ENCODE measurements at places on chromosomes 1 and 21.

GRCh38 chr1:117633423-117633822, 27.6 kb downstream of the TENT5C start:
- no peak for DNase-seq

DNA sequence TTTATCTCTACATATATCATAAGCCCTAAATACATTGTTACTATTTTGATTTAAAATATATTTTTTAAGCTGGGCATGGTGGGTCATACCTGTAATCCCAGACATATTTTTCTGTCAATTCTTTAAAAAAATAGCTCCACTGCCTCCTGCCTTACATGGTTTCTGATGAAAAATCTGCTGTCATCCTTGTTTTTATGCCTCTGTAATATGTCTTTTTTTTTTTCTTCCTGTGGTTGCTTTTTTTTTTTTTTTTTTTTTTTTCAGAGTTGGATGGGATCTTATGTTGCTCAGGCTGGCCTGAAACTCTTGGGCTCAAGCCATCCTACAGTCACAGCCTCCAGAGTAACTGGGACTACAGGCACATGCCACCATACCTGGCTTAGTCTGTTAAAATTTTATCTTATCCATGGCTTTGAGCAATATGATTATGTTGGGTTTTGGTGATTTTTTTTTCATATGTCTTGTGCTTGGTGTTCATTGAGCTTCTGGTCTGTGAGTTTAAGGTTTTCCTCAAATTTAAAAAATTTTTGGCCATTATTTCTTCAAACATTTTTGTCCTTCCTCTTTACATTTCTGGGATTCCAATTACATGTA, 12.4 kb upstream of the EDARADD start:
- no peak for DNase-seq

- DNase-seq, result no peak
Measured at GRCh38 chr21:45892916-45893739, 88.4 kb upstream of the COL6A1 start.

DNA sequence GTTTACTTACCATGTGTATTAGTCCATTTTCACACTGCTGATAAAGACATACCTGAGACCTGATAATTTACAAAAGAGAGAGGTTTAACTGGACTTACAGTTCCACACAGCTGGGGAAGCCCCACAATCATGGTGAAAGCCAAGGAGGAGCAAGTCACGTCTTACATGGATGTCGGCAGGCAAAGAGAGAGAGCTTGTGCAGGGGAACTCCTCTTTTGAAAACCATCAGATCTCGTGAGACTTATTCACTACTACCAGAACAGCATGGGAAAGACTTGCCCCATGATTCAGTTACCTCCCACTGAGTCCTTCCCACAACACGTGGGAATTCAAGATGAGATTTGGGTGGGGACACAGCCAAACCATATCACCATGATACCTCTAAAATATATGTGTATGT, 39.3 kb upstream of the ERRFI1 start:
- no peak for DNase-seq

DNA sequence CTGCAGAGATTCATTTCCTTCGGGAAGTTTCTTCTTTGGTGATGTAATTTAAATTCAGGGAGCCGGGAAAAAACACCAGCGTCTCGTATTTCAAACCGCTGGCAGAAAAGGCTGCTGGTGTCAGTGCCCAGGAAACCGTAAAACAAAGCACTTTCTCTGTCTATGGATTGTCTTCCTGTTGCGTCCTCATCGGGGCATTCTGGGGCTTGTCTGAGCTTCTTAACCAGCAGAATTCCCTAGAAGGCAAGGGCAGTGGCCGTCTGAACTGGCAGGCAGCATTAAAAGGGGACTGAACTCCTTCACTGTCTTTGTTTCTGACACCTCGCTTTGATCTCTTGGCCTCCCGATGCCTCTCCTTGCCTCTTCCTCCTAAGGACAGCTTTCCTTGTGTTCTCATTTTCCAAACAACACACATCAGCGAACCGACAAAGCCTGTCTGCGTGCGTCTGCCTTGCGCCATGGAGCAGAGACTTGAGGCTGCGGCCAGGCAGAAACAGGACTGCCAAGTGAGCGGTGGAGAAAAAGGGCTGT, 391.6 kb upstream of the VAMP3 start:
- no peak for DNase-seq

- no peak for DNase-seq
Measured at GRCh38 chr1:206900149-206900548, 2.9 kb downstream of the IL24 start.

- no peak for DNase-seq
Measured at GRCh38 chr1:29800522-29800956, 564.2 kb downstream of the PTPRU start.

DNA sequence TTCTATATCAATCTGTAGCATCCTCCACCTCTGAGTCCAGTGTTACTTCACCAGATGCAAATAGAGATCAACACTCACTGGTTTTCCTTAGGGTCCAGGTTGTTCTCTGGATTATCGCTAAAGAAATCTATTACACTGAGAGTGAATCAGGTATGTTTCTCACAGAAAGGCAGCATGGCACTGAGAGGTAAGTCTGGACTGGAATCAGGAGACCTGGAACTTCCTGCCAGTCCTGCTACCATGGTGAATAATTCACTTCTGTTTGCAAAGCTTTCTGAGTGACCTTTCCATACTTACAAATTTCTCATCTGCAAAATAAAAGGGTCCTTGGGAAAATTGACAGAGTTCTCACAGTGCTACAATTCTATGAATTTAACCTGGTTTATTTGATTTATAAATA, 1583.3 kb downstream of the MRPL39 start:
- no peak for DNase-seq

DNA sequence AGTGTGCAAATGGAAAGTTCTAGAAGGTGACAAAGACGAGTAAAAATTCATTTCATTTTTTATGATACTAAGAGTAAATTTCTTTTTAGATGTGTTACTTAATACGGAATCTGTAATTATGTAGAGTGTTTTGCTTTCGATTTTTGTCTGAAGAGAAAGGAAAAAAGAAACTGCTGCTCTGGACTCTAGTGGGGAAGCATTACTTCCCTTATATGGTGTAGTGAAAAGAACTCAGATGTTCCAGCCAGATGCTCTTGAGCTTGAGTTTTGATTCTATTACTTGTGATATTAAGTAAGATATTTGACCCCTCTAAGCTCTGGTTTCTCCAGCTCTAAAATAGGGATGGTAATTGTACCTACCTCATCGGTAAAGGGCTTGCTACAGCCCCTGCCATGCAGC, 12.2 kb upstream of the GPR161 start:
- no peak for DNase-seq

GRCh38 chr1:224873434-224874369, 55.8 kb upstream of the DNAH14 start:
- no peak for DNase-seq

DNA sequence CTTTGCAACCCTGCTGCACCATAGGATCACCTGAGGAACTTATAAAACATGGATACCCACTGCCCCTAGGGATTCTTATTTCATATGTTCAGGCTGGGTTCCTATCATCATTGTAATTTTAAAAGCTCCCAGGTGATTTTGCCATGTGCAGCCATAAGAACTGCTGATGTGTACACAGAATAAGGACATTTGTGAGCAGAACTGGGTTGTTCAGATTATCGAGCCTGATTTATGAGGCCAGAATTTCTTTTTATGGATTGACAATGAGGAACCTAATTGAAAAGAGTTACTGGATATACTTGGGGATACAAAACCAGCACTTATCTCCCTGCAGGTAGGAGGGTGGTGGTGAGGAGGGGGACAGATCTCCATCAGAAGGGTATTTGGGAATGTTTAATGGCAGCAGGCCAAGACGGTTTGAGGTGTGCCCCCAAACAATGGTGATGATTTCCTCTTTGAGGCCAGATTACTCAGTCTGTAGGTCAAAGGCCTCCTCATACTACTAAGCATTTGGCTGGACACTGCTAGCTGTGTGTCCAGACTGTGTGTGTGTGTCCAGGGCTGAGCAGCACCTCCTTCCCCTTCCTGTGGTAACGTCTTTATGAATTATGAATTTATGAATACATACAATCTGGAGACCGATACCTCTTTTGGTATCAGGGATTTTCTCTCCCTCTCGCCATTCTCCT, 18.9 kb downstream of the NOS1AP start:
- DNase-seq, result no peak

GRCh38 chr1:7232441-7233236, 447.4 kb downstream of the CAMTA1 start:
- no peak for DNase-seq

- no peak for DNase-seq
Measured at GRCh38 chr1:36884801-36885200, 149.5 kb downstream of the GRIK3 start.

DNA sequence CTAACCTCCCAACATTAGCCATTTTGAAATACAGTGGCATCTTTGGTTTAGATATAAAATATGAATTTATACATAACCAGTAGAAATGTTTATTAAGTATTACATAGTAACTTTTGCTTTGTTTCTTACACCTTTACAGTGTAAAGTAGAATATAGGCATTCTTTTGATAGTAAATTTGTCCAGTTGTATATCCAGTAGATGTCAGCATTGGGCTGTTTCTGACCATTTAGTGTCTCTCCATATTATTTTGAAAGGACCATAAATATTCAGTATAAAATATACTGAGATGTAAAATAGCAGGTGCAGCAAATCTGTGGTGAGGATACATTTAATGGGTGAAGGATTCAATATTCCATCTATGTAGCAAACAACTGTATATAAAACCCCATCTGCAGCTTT, 115.8 kb upstream of the ZRANB2 start:
- DNase-seq, result no peak

DNA sequence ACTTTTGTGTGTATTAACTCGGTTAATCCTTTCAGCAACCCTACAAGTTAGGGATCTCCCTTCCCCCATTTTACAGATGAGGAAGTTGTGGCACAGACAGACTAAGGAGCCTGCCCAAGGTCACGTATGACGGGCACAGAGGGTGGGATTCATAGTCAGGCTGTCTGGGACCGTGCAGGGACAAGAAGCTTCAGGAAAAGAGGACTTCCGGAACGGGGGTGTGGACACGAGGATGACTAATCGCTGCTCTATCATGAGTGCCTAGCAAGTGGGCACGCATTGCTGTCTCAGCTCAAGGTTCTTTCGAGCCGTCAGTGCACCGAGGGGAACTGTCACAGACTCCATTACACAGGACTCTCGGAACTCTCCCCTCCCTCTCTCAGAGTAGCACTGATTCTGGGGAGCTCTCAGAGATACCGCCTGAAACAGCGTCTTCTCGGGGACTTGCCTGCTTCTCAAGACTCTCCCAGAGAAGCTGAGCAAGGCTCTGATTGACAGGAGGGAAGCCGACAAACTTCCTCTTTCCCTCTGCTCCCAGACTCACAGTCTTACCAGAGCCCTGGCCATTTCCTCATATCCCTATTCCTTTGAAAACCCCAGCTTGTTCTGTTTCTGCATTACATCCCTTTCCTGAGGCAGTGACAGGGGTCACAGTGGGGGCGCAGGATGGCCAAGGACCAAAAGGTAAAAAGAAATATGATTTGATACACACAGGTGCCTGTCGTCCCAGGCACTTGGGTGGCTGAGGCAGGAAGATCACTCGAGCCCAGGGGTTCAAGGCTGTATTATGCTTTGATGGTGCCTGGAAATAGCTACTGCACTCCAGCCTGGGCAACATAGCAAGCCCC, 14.4 kb downstream of the FHAD1 start:
- DNase-seq, result no peak

GRCh38 chr1:216847397-216848036, 124.3 kb upstream of the ESRRG start:
- no peak for DNase-seq

GRCh38 chr1:156797212-156797871, 19.3 kb downstream of the SH2D2A start:
- no peak for DNase-seq

DNA sequence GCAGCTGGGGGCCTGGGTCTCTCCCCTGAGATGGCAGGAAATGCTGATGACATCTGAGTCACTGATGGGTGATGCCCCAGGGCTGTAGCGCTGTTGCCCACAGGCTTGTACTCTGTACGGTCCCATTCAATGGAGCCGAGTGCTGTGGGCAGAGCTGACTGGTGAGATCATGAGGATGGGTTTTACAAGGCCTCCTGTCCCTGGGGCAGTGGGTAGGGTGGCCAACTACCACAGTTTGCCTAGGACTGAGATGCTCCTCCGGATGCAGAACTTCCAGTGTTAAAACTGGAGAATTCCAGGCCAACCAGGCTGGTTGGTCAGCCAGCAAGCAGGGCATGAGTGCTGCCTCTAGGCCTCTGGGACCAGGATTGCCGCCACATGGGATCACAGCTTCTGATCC, 9.2 kb downstream of the PHLDA3 start:
- no peak for DNase-seq

- no peak for DNase-seq
Measured at GRCh38 chr1:205339197-205339702, 17.5 kb downstream of the KLHDC8A start.

DNA sequence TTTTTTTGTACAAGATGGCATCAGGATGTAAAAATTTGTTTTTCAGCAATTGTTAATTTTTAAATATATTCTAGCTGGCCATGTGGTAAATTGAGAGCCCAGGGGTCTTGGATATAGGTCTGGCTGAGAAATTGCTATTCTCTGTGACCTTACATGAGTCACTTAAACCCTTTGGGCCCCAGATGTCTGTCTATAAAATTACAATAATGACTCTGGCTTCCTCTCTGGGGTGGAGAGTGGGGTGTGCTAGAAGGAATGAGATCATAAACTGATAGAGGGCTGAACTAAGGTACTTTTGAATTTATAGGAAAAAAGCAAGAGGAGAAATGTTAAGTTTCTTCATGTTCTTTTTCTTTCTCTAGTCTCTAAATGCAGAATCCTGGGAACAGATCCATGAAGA, 12.4 kb upstream of the TCHH start:
- DNase-seq, result no peak

DNA sequence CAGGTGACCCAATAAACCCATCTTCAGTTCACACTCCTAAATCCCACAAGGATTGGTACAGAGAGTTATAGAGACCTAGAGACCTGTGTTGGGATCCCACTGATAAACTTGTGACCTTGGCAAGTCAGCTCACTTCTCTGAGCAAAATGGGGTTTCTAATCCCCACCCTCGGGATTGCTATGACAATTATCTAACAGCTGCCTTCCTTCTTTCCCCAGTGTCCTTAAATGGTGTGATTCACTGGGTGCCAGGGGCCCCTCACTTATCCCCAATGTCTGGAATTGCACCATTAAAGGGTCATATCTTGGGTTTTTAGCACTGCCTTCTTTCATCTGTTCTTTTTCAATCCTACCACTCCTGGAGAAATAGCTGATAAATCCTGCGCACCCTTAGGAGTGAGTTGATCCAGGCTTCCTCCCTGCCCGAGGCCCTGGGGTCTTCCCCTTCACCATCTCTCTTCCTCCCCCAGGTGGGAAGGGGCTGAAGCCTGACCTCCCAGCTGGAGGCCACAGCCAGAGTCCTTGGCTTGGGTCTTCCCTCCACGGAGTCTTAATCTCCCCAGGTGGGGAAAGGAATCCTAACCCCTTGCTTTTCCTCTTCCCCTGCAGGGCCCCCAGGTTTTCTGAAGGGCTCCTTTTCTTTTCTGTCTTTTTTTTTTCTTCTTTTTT, 39.7 kb downstream of the LACTBL1 start:
- no peak for DNase-seq

DNA sequence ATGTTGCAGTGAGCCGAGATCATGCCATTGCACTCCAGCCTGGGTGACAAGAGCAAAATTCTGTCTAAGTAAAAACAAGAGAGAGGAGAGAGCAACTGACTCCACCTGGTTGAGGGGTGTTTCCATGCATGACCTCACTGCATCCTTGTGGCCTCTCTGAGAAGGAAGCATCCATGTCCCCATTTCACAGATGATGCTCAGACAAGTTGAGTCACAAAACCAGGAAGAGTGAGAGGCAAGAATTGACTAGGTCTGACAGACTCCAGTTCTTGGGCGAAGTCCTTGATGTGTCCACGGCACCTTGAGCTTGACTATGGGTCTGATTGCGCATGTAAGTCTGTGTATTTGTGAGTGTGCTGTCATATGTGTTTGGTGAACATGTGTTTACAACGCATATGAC, 105.8 kb downstream of the LACTBL1 start:
- DNase-seq, result no peak
